Type B pancreatic cell (in vitro differentiated cells): ENCODE measurements at places on chromosomes 6 and 20. TPM values are rescaled to one million over a fixed set of nuclear protein-coding genes. Genes with fewer than 3 reads are reported as not detected.

Gene BPIFB4
- not detected in 2 replicates for total RNA-seq

- no peak for DNase-seq
Measured at GRCh38 chr6:52361414-52361944, 472 bp upstream of the PAQR8 start.

Gene TMC2
- total RNA-seq, result not detected in 2 replicates

- DNase-seq, result no peak
Measured at GRCh38 chr6:2127484-2127911, 117.9 kb downstream of the GMDS start.

DNA sequence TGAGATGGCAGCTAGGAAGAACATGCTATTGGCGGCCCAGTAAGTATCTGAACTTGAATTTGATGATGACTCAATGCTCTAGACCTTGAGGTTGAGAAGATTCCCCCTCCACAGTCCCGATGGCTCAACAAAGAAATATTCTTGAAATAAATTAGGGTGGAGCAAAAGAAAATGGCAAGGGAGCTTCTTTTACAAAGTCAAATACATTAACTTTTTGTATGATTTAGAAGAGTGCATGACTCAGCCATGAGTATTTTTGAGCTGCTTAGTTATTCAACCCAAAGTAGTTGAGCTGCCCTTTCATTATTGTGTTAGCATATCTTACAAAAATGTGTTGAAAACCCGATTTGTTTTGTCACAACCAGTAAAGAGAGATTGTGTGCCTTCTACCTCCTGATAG, 7.6 kb downstream of the TFAP2C start:
- no peak for DNase-seq

GRCh38 chr6:139174961-139175360, 40.1 kb downstream of the HECA start:
- DNase-seq, result no peak

Gene RGS19
- total RNA-seq, result 8.4 and 9.5 TPM in 2 replicates

- DNase-seq, result no peak
Measured at GRCh38 chr6:80402266-80402665, 295.8 kb downstream of the BCKDHB start.

DNA sequence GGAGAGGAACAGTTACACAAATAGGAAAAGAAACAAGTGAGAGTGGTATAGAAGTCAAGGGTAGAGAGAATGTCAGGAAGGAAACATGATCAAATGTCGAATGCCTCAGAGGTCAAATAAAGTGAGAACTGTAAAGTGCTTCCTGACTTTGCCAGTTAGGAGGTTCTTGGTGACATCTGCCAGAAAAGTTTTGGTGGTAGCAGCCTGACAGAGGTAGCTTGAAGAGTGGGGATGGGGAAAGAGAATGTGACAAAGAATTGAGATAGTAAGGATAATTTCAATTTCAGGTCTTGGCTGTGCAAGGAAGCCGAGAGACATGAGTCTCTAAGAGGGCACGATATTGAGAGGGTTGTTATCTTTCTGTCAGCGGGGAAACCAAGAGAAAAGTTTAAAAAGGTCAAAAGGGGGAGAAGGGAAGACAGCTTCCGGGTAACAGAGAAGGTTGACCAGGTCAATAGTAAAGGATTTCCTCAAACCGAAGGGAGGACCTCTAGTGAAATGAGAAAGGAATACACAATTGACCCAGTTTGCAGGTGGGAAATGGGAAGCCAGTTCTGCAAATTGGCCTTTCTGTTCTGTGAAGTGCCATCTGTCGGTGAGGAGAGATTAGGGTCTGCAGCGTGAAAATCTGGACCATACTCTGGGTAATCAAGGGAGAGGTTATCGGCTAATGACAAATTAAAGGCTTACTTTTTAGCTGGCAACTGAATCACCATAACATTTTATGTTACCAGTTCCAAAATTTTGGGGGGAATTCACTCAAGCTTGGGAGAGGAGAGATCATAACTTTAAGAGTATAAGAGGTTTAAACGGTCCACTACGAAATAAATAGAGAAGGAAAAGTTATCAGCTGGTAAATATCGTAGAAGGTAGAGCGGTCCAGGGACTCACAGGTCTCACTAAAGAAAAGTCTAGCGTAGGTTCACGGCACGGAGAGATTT, 973 bp upstream of the BRD2 start:
- no peak for DNase-seq

GRCh38 chr20:37111926-37112455, 16.2 kb upstream of the RBL1 start:
- no peak for DNase-seq

DNA sequence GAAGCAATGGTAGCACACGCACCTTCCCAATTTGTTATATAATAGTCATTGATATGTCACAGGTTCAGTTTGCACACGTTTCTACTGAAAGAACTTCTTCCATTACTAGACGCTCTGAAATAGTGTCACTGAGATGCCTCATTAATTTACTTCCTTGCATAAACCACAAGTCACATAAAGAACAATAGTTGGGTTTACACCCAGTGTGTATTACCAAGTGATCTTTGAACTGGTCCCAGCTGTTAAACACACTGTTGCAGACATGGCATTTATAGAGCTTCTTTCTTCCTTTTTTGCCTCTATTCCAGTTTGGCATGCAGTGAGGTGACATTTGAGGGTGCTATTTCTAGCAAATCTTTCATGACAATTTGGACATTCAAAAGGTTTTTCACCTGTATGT, 245.3 kb downstream of the EPM2A start:
- DNase-seq, result no peak

GRCh38 chr20:15565786-15566185, 1007.5 kb downstream of the KIF16B start:
- no peak for DNase-seq
